Stimulated activated CD4-positive, alpha-beta T cell treated with anti-CD3 and anti-CD28 coated beads, TNF-alpha, amount 100 ng/mL, for 4 hours (primary cell): ENCODE measurements at places on chromosomes 16 and 17.

GRCh38 chr16:88901718-88902337, 35.4 kb upstream of the PABPN1L start:
- no peak for DNase-seq

DNA sequence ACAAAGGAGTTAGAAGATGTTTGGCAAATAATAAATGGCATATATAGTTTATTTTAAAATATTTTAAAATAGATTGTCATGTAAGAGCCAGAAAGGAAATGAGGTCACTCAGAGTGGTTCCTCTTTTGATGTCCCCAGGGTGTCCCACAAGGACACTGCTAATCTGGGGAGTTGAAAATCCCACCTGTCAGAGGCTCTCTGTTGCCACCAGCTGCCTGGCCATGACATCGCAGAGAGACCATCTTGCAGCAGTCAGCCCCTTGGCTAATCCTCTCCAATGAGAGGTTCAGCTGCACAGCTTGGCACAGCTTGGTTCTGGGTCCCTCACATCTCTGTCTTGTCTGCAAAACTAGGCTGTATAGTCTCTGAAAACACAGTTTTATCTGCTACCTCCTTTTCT, 11.0 kb upstream of the RBFOX1 start:
- no peak for DNase-seq

GRCh38 chr16:84308120-84308519, 13.4 kb downstream of the WFDC1 start:
- DNase-seq = no peak

- no peak for DNase-seq
These were observed 73.3 kb downstream of the XYLT1 start for GRCh38 chr16:17397499-17397891.

DNA sequence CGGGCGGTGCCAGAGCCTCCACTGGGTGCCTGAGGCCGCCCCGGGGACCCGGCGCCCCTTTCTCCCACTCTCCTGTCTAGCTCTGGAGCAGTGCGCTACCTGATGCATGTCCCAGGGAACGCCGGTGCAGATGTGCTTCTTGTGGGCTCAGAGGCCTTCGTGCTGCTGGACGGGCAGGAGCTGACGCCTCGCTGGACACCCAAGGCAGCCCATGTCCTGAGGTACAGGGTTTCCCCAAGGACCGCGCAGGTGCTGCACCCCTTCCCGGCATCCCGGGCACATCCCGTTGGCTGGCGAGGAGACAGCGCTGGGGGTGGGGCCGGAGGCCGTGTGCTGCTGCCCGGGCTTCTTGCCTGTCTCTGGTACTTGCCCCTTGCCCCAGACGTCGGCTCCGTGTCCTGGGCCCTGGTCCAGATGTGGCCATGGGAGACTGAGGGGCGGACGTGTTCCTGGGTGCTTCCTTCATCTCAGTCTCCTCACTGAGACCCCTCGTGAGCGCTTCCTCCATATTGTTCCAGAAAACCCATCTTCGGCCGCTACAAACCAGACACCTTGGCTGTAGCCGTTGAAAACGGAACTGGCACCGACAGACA, 12.5 kb downstream of the RGS11 start:
- no peak for DNase-seq

GRCh38 chr17:75649687-75650086, 16.5 kb downstream of the SMIM5 start:
- no peak for DNase-seq

DNA sequence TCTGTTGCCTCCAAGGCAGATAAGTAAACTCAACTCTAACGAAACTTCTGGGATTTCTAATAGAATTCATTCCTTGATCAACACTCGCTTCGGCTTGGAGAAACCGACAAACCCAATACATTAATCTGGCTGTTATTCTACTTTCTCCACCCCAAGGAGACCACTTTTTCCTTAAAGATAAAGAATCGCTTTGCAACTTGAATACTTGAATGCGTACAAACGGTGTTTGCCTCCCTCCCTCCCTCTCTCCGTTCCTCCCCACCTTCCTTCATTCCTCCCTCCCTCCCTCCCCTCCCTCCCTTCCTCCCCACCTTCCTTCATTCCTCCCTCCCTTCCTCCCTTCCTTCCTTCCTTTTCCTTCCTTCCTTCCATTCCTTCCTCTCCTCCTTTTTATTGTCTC, 432.6 kb downstream of the HAPSTR1 start:
- DNase-seq = no peak

GRCh38 chr17:42642336-42642735, 16.7 kb upstream of the TUBG2 start:
- DNase-seq = no peak

DNA sequence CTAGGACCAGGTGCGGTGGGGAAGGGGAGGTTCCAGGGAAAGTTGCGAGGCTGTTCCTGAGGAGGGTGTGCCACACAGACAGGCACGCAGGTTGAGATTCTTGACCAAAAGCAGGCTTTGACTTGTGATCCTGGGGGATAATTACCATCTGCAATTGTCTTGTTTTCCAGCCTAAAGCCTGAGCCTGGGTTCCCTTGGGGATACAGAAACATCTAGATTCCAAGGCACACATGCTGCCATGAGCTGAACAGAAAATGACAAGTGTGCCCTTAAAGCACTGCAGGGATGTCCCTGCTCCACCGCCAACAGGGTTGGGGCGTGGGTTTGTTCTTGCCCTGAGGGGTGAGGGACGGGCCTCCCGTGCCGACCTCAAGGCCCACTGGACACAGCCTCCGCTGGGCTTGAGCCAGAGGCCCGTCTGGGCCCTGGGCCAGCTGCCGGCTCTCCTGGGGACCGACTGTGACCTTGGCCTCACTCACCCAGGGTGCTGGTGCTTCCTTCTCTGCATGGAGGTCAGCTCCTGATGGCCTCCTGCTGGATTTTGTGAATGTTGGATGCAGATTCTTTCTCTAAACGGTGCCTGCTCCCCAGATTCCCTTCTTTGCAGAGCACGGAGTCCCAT, 14.0 kb downstream of the CA5A start:
- no peak for DNase-seq

DNA sequence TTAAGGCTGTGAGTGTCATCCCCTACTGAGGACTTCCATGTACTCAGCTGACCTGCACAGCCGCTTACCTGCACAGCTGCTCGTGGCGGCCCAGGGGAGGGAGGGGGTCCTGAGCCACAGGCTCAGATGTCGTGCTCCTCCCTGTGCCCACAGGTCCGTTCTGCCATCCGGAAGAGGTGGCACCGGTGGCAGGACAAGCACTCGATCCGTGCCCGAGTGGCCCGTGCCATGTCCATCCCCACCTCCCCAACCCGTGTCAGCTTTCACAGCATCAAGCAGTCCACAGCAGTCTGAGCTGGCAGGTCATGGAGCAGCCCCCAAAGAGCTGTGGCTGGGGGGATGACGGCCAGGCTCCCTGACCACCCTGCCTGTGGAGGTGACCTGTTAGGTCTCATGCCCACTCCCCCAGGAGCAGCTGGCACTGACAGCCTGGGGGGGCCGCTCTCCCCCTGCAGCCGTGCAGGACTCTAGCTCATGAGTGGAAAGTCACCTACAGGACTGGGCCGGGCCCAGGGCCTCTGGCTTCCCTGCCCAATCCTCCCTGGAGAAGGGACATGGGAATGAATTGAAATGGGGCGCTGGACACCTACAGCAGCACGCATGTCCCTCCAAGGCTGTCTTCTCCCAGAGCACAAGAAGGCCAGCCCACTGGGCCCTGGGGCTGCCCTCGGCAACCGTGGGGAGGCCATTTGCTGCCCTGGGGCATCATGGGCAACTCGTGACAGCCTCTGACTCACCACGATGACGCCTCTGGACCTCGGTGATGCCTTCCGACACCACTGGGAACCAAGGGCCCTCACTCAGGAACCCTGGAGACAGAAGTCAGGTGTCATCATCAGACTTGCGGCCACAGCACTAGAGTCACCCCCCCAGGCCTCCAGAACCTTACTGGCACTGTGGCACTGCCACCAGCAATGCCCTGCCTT, 9.9 kb upstream of the SPPL2C start:
- no peak for DNase-seq

- no peak for DNase-seq
These were observed 70.5 kb upstream of the DHX40 start for GRCh38 chr17:59494757-59495368.

DNA sequence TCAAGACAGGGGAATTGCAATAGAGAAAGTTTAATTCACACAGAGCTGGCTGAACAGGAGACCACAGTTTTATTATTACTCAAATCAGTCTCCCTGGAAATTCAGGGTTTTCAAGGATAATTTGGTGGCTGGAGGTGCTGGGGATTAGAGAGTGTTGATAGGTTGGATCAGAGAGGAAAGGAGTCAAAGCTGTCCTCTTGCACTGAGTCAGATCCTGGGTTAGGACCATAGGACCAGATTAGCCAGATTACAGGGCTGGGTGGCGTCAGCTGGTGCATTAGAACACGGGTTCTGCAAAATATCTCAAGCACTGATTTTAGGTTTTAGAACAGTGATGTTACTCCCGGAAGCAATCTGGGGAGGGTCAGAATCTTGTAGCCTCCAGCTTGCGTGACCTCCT, 1.8 kb upstream of the NSMCE1 start:
- no peak for DNase-seq

DNA sequence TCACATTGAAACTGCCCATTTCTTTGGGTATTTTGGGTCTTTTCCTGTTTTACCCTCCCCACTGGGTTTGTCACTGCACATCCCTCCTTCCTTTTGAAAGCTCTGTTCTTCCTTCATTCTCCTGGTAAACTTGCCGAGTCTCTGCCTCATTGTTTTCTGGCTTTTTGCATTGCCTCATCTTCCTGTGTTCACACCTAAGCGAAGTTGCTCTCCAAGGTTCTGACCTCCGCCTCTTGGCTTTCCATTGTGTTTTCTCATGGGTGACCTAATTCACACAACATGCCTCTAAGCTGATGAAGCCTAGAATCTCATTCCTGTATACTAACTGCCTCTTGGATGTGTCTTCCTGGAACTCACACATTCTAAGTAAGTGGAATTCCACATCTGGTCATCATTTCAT, 1096.1 kb upstream of the EEF2KMT start:
- no peak for DNase-seq

DNA sequence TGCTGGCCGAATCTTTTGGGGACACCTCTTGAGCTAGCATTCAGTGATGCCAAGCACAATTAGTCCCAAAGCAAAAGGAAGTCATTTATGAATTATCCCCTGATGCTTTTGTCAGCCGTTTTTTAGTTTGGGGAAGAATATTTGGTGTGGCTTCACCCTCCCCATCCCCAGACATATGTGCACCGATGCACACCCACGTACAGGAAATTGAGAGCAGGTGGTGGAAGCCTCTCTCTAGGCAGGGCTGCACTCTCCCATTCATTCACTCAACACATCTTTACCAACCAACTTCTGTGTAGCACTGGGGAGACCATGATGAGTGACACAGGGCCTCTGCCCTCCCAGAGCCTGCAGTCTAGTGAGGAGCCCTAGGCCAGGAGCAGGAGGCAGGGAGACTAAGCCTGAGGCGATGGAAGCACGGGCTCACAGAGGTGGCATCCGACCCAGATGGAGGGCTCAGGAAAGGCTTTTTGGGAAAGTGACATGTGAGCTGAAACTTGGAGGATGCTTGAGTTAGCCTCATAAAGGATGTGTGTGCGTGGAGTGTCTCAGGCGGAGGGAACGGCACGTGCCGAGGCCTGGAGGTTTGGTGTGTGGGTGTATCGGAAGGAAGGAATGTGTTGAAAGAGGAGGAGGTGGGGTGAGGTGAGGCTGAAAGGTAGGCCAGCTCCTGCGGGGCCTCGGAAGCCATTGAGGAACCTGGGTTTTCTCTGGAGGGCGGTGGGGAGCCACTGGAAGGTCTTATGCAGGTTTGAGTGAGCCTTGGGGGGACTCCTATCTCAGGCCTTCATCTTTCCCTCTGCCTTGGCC, 43.8 kb downstream of the PSME3IP1 start:
- no peak for DNase-seq

- DNase-seq = no peak
These were observed 808 bp upstream of the BAHCC1 start for GRCh38 chr17:81394377-81394920.

GRCh38 chr16:4624827-4625559, 367 bp downstream of the MGRN1 start:
- DNase-seq = peak; percentile 55

DNA sequence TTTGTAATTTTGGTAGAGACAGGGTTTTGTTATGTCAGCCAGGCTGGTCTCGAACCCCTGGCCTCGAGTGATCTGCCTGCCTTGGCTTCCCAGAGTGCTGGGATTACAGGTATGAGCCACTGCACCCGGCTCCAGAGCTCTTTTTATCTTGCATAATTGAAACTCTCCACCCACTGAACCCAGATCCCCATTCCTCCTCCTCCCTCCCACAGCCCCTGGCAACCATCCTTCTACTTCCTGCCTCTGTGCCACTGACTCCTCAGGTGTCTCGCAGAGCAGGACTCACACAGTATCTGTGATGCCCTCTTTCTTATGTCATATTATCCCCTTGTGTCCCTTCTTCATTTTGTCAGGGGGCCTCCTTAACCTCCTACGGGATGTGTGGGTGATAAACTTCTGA, 340.7 kb downstream of the SLC39A11 start:
- no peak for DNase-seq

DNA sequence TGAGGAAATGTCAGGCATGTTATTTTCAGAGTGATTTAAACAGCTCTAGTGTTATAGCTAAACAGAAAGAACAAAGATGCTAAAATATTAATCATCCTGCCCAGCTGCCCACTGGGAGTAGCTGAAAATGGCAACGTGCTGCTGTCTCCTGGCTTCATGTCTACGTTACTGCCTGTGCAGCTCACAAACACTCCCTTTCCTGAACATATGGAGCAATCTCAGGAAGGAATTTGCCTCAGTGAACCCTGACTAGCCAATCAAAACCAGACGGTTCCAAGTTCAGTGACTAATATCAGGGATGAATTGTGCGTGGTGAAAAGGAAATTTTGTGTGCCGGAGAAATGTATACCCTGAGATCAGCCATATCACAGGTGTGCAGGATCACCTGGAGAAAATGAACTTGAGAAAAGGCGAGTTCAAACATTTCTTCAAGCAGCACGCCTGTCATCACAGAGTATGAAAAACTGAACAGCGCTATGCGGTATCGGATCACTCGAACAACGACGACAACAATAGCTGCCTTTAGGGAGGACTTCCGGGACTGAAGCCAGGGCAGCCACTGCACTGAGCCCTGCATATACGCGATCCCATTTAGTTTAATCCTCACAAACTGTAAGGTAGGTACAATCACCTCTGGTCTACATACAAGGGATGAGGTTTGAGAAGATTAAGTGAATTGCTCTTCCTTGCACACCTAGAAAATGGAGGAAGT, 110.3 kb downstream of the STX8 start:
- no peak for DNase-seq

GRCh38 chr17:37576281-37576680, 32.9 kb downstream of the SYNRG start:
- no peak for DNase-seq

- DNase-seq = no peak
These were observed 43.1 kb downstream of the ANKFY1 start for GRCh38 chr17:4220655-4221054.

GRCh38 chr17:48194097-48194550, 86.6 kb downstream of the SNX11 start:
- DNase-seq = no peak

GRCh38 chr17:66836063-66837005, 1.4 kb downstream of the CACNG5 start:
- no peak for DNase-seq

DNA sequence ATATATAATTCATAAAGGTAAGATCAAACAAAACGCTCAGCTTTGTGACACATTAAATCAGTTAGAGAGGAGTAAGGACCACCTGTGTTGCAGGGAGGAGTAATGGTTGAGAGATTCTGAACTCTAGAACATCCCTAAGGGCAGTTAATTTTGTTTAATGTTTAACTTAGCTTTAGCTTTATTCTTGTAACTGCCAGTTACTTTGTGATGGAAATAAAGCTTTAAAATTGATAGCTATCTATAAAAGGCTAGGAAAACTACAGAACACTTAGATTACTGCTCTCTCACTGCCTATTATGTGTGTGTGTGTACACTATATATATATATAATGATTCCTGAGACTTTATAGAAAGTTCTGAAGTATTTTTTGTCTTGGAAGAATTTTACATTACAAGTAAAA, 37.8 kb downstream of the PTRH2 start:
- no peak for DNase-seq
